ENCODE measurements at places on chromosomes 2 and 18.

GRCh38 chr2:125398738-125399524 lies 1257.0 kb upstream of the GYPC start:
- DNase-seq: no peak

DNA sequence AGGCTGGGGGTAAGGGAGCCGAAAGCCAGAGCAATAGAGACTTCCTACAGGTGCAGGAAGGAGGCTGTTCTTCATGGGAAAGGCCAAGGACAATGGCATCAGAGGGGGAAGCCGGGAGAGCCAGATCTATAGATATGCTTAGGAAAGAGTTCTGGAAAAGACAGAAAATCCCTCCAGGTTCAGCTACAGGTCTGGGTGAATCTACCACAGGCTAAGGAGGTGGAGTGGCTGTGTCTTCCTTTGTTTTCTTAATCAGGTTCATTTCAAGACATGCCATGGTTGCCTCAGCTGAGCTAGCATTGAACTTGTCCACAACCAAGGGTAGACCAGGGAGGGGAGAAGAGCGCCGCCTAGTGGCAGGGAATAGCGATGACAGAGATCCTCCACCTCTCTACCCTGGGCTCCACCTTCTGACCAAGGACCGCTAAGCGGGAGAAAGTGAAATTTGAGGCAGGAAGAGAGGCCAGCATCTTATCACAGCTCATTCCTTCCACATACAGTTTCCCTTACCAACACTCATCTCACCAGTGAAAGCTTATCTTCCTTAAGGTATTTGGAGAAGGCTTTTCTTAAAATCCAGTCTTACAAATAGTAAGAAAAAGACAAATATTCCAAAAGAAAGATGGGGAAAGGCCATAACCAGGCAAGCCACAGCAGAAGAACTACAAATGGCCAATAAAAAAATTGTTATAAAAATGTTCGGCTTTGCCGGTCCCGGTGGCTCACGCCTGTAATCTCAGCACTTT lies 74.2 kb downstream of the VIT start:
- DNase-seq: peak; percentile 64

- no peak for DNase-seq
These were observed 99.1 kb upstream of the NEUROD1 start for GRCh38 chr2:181779288-181780021.

GRCh38 chr2:38387887-38388286 lies 10.8 kb upstream of the ATL2 start:
- DNase-seq: no peak

- peak; percentile 41 for DNase-seq
These were observed 339 bp downstream of the ACAA2 start for GRCh38 chr18:49813069-49813318.

- DNase-seq: peak; percentile 59
These were observed 109.0 kb upstream of the RGPD4 start for GRCh38 chr2:107717661-107718060.
